Stimulated activated CD8-positive, alpha-beta memory T cell treated with anti-CD3 and anti-CD28 coated beads, Interleukin-4, amount 100 ng/mL, for 1 hour (primary cell): ENCODE measurements at places on chromosomes 2 and 18.

DNA sequence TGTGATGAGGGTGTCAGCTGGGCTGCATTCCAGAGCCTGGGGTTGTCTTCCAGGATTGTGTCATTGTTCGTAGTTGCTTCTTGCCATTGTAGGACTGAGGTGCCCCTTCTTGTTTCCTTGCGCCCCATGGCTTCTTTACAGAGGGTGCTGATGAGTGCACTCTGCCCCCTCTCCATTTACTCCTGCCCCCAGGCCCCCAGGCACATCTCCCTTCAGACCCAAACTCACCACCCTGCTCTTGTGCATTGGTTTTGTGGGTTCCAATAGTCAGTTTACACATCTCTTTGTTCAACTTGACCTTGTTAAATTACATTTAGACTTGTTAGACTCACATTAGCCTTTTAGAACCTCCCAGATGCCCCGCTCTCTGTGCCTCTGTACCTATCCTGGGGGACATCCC, 33.1 kb downstream of the HJURP start:
- DNase-seq = no peak

- DNase-seq = no peak
Observed at GRCh38 chr2:196046123-196046917, 22.3 kb downstream of the DNAH7 start.

GRCh38 chr2:189819297-189819704, 35.1 kb downstream of the PMS1 start:
- no peak for DNase-seq

- no peak for DNase-seq
Observed at GRCh38 chr2:105258835-105259350, 17.4 kb downstream of the GPR45 start.

- DNase-seq = no peak
Observed at GRCh38 chr2:21361957-21362486, 238.3 kb downstream of the TDRD15 start.

DNA sequence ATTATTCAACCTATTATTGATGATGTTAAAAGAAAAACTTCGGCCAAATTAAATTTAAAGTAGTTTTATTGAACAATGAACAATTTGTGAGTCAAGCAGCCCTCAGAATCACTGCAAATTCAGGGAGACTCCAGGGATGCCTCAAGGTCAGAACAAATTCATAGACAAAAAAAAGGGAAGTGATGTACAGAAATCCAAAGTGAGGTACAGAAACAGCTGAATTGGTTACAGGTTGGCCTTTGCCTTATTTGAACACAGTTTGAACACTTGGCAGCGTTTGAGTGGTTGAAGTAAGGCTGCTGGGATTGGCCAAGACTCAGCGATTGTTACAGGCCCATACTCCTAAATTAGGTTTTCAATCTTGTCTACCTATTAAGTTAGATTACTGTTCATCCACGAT, 47.4 kb upstream of the DSG1 start:
- DNase-seq = no peak

GRCh38 chr18:51778115-51778514, 561.9 kb upstream of the DCC start:
- DNase-seq = no peak

- no peak for DNase-seq
Observed at GRCh38 chr18:69996951-69997798, 49.5 kb upstream of the CD226 start.
